ENCODE measurements at places on chromosomes 11 and 22. TPM values are rescaled to one million over a fixed set of nuclear protein-coding genes. Genes with fewer than 3 reads are reported as not detected.

DNA sequence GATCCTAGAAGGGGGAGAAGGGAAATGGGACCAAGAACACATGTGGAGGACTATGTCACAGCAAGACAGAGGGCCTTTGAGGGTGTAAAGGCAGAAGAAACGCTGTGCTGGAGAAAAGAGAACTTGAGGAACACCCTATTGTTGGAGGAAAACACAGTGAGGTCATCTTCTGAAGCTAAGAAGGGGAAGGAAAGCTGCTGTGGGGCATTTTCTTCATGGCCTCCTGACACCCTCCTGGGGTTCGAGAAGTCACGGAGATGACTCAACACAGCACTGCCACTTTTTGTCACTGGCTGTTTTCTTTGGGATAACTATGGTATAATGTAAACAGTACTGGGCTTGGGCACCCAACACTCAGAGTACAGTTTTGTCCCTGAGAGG lies 492.6 kb upstream of the CADM1 start:
- no peak for DNase-seq

DNA sequence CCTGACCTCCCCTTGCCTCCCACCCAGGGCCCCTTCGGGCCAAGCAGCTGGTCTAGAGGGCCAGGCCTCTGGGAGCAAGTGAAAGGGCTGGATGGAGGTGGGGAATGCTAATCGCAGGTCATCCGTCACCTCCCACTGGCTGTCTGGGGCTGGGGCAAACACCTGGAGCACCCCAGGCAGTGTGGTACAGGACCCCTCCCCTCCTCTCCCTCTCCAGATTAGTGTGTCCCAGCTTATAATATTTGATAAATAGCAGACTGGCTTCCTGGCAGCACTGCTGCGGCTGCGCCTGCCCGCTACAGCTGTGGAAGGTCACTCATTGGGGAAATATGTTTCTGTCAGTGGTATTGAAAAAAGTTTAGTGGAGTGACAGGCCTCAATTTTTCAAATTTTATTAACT lies 90.7 kb upstream of the PHOX2A start:
- DNase-seq: no peak

- peak; percentile 66 for DNase-seq
These were observed 6.0 kb downstream of the RNF169 start for GRCh38 chr11:74754507-74755252.

GRCh38 chr11:78192911-78193351 lies 4.2 kb downstream of the USP35 start:
- DNase-seq: no peak

GRCh38 chr22:48496226-48496845 lies 1331.3 kb downstream of the BRD1 start:
- DNase-seq: no peak

DNA sequence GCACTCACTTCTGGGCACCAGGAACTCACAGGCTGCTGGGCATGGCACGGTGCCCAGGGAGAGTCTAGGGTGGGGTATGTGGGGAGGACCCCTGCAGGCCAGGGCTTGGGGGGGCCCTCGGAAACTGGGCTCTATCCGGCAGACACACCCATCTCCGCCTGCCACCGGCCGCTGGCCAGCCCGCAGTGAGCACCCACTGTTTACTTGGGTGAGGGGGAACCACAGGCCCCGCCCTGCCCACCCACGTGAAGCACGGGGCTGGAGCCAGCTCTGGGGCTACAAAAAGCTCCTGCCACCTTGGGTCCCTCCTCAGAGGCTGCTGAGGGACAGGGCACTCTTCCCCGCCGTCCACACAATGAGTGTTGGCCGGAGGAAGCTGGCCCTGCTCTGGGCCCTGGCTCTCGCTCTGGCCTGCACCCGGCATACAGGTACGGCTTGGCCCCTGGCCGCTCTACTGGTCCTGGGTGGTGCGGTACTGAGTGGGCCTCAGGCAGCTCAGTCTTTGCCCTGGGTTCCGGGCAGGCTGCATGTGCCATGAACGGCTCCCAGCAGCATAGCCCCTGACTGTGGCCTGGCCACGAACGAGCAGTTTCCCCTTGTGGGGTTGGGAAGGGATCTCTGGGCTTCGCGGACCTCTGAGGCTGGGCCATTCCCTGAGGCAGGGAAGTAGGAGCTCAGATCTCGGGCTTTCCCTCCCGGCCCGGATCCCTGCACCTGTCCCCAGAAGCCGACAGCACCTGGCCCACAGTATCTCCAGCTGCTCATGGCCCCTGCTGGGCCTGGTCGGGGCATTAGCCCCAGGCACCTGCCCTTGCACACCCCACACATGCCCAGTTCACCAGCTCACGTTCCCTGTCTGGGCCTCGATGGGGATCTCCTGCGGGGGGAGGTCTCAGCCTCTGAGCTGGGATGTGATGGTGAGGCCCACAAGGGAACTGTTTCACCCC lies at the start of gene MUC5AC:
MUC5AC (plus strand) TSS at position 309 of the 947 bp plus-strand sequence; CDS start at position 356, 47 bp downstream.
- DNase-seq: no peak

DNA sequence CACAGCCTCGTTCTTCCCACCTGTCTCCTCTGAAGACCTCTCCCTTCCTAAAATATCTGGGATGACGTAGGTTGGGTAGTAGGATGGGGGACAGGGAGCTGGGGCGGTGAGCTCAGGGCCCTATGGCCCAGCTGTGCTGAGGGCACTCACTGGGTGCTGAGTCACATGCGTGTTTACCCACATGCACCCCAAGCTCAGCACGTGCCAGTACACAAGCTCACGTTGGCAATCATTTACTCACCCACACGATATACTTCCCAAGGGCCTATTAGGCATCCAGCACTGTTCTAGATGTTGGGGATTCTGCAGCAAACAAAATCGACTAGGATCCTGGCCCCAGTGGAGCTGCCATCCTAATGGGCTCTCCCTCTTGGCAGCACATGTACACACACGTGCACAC lies 28.7 kb downstream of the ARAP1 start:
- DNase-seq: no peak

GRCh38 chr11:70420496-70420895 lies 22.2 kb downstream of the CTTN start:
- no peak for DNase-seq

DNA sequence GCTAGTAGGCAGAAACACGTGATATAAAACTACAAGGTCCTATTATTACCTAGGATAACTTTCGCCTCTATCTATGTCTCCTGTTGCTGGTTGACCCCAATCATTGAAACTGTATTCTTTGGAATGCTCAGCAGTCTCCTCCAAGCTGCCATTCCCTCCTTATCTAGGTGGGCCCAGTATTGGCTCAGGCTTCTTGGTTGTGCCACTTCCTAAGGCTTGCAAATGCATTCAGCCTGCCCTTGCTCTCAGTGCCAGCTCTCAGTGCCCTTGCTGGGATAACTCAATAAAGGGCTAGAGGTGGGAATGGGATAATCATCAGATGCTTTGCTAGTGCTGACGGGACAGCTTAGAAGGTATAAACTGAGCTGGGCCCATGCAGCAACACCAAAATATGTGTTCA lies 13.6 kb downstream of the CD44 start:
- DNase-seq: no peak

- DNase-seq: no peak
These were observed 81.6 kb upstream of the SEPTIN5 start for GRCh38 chr22:19632668-19633148.

GRCh38 chr11:60680455-60681119 lies 18.8 kb upstream of the MS4A8 start:
- no peak for DNase-seq

DNA sequence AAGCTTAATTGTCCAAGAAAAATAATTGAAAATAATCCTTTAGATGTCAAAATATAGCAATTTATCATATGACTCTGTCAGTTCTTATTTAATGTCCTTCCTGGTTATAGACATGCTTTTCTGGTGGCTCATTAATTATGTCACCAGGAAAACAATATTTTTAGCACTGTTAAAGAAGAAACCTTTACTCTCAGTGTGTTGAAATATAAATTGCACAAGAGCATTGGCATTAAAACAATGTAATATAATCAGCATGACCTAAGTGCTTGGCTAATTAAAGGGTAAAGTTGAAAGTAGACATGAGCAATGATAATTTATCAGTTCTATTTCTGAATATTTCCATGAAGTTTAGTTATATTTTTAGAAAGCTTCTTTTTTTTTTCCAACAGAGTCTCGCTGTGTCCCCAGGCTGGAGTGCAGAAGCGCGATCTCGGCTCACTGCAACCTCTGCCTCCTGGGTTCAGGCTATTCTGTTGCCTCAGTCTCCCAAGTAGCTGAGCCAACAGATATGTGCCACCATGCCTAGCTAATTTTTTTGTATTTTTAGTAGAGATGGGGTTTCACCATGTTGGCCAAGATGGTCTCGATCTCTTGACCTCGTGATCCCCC lies 232.3 kb downstream of the JRKL start:
- DNase-seq: no peak

DNA sequence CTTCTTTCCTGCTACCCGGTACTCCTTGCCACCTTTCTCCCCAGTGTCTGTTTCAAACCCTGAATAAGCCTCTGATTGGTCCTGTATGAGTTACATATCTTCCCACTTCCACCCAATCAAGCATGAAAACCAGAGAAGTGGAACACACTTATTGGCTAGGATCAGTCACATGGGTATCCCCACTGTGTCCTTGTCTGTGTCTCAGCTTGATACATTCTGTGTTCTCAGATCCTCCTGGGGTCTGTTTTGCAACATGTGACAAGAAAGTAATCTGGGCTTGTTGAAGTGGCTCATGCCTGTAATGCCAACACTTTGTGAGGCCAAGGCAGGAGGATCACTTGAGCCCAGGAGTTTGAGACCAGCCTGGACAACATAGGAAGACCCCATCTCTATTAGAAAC lies 23.9 kb downstream of the MCHR1 start:
- no peak for DNase-seq

GRCh38 chr22:30763815-30764673 lies 69.4 kb downstream of the OSBP2 start:
- peak; percentile 60 for DNase-seq

DNA sequence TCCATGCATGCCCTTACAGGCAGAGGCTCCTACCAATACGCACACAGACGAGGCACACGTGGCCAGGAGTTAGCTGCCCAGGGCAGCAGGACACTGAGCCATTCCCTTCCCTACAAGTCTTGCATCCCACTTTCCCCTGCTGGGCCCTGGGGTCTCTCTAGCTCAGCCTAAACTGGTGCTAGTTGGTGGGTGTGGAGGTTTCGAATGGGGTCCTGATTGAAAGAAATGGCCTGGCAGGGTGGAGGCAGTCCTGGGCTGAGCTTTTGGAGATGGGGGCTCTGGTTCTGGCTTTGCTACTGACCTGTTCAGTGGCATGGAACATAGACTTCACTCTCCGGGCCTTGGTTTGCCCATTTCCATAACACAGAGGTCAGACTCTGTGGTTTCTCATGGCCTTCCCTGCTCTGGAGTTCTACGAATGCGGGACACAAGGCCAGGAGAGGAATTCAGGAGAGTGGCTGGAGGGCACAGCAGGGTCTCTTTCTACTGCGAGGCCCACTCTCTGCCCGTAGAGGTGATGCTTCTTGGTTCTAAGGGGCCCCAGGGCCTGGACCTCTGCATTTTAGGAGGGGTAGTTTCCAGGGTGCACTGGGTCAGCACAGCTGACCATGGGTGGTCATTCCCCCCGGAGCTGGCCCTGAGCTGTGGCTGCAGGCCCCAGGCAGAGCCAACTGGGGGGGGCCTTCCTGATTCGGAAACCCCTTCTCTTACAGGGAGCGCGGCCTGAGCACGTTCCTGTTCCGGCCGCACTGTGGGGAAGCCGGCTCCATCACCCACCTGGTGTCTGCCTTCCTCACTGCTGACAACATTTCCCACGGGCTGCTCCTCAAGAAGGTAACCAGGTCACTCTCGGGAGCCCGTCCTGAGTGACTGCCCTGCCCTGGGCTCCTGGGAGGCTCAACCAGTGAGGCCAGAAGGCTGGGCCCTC lies 40.0 kb downstream of the RNF141 start:
- no peak for DNase-seq

GRCh38 chr11:57394203-57394965 lies 3.9 kb upstream of the PRG2 start:
- no peak for DNase-seq

DNA sequence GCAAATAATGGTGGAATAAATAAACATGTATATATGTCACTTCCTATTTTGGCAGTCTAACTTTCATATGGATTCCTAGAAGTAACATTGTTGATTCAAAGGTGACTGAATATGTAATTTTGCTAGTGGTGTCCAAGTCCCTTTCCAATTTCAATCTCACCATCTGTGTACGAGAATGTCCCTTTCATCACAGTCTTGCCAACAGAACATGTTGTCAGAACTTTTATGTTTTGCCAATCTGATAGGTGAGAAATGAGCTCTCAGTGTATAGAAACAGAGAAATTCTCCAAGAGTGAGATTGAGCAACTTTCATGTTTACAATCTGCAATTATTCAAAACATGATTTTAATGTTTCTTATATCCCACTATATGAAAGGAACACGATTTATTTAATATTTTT lies 167.5 kb downstream of the CNTN5 start:
- DNase-seq: no peak

DNA sequence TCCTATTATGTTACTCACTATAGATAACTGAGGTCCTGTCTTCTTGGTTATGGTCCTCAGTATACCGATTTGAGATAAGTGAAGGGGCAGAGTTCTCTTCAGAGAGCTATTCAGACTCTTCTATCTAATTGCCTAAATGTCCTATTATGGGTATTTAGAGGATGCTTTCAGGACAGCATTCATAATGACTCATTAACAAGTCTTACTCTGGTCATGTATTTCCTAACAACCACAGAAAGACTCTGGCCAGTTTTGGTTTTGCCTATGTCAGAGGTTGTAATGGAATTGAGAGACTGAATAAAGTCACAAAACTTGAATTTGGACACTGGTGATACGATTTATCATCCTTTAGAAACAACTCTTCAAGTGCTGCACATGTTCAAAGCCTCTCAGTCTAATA lies 1233.0 kb downstream of the JRKL start:
- no peak for DNase-seq

- no peak for DNase-seq
These were observed 4.3 kb upstream of the TMEM132A start for GRCh38 chr11:60919956-60920355.

DNA sequence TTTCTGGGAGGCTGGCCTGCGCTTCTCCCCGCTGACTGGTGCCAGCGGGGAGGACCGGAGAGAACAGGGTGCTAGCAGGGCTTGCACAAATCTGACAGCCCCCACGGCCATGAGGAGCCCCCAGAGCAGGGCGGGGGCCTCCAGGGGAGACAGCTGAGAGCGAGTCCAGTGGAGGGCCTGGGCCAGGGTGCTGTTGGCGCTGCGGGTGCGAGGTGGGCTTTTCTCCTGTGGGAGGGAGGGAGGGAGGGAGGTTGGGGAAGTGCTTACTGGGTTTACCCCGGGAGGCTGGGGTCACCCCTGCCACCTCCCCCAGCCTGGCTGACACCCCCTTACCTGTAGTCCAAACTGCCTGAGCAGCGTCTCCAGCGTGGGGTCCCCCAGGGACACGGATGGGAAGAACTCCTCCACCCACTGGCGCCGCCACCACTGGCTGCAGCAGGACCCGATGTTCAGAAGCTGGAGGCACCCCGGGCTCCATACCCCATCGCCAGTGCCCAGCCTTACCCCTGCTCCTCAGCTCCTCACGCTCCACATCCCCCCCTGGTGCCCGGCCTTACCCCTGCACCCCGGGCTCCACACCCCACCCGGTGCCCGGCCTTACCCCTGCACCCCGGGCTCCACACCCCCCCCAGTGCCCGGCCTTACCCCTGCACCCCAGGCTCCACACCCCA lies 3.9 kb downstream of the LMF2 start:
- DNase-seq: no peak

The TST gene
- total RNA-seq: 38.2 TPM

The APLNR gene
- total RNA-seq: not detected

The OSM gene
- total RNA-seq: not detected

The SART1 gene
- 43.4 TPM for total RNA-seq

The GPR83 gene
- 0.06 TPM for total RNA-seq
